ENCODE measurements at places on chromosomes 5 and 9.

GRCh38 chr5:169634606-169635005, 2.5 kb upstream of the DOCK2 start:
- no peak for DNase-seq

GRCh38 chr9:126456441-126457174, 130.0 kb downstream of the MVB12B start:
- no peak for DNase-seq

DNA sequence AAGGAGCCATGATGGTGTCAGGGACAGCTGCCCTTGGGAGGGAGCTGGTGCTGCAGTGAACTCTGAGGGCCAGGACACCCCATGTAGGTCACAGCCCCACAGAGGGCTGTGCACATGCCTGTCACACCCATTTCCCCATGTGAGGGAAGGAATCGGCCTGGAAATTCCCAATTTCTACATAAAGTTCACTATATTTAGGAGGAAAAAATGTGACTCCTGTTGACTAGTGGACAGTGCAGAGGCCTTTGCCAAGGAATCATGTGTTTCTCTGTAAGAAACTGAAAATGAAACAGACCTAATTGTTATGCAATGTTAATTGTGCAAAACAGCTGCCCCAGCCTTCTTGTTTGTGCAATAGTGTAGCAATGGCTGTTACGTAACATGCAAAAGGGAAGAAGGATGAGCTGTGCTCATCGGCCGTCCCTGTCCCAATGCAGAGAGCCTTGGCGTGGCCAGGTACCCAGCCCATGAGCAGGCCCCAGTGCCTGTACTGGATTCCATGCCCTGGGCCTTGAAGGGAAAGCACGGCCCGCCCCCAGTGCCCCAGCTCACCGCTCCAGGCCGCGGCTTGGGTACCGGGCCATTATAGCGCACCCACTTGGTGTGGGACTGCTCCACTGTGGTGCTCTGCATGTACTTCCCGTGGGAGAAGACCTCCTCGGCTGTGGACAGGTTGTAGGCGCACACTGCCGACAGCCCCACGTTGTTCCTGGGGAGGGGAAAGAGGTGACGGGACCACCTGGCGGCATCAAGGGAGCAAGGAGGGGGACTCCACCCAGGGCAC, 70.0 kb downstream of the SECISBP2 start:
- DNase-seq, result no peak

- no peak for DNase-seq
Measured at GRCh38 chr5:32231929-32232328, 57.8 kb upstream of the GOLPH3 start.

GRCh38 chr9:19298436-19299000, 68.0 kb downstream of the DENND4C start:
- DNase-seq, result no peak

DNA sequence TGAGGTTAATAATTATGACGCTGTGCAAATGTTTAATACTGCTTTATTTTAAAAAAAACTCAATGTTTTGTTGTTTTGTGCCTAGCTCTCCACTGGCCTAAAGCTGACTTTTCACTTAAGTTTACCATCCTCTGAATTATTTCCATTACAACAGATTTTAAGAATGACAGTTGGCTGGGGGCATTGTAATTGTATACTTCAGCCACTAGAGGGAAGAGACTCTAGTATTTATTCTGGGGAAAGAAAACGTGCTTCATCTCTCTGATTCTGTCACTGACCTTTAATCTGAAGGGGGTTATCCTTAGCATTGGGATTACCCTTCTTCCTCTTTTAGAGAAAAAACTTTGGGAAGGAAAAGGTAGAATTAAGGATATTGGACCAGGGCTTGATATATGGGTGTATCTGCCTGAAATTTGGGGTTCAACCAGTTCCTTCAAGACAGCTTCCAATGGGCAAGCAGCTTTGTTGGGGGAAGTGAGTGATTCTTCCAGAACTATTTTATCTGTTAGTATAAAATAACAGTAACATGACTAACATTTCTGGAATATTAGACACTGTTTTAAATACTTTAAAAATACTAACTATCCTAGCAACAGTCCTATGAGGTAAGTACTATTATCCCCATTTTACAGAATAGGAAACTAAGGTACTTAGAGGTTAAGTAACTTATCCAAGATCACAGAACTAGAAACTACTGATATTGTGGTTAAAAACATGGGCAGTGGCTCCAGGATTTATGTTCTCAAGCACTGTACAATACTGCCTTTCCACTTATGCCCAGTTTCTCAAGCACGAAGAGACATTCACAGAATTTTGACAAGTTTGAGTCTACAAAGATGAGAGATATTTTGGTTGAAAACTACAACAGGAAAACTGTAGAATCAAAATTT, 208.4 kb downstream of the CD180 start:
- no peak for DNase-seq

GRCh38 chr5:171789353-171789752, 3.7 kb downstream of the SMIM23 start:
- no peak for DNase-seq

DNA sequence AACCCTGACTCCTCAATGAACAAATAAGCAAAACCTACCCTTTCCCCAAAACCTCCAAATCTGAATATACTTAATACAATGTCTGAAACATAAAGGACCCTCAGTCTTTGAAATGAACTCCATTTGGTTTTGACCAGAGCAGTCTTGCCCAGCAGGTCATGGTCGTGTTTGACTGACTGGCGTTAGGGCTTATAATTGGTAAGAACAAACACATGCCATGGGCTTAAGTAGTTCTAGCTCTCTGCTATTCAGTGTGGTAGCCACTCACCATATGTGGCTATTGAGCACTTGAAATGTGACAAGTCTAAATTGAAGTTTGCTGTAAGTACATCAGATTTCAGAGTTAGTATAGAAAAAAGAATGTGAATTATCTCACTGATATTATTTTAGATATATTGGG, 42.1 kb downstream of the LRRTM2 start:
- DNase-seq, result no peak

GRCh38 chr9:131289301-131290035, at the start of gene PLPP7:
PLPP7 (plus strand) TSS chr9:131289723; CDS start chr9:131289998, 275 bp downstream.
- no peak for DNase-seq

GRCh38 chr9:20244271-20244670, 378.0 kb downstream of the MLLT3 start:
- DNase-seq, result no peak

GRCh38 chr9:20558566-20559016, 63.7 kb downstream of the MLLT3 start:
- DNase-seq, result peak; percentile 37
